Stimulated activated CD8-positive, alpha-beta memory T cell treated with anti-CD3 and anti-CD28 coated beads, Interleukin-4, amount 100 ng/mL, for 1 hour (primary cell): ENCODE measurements at places on chromosomes 2 and 18.

- no peak for DNase-seq
Measured at GRCh38 chr2:62576276-62576939, 70.4 kb upstream of the TMEM17 start.

DNA sequence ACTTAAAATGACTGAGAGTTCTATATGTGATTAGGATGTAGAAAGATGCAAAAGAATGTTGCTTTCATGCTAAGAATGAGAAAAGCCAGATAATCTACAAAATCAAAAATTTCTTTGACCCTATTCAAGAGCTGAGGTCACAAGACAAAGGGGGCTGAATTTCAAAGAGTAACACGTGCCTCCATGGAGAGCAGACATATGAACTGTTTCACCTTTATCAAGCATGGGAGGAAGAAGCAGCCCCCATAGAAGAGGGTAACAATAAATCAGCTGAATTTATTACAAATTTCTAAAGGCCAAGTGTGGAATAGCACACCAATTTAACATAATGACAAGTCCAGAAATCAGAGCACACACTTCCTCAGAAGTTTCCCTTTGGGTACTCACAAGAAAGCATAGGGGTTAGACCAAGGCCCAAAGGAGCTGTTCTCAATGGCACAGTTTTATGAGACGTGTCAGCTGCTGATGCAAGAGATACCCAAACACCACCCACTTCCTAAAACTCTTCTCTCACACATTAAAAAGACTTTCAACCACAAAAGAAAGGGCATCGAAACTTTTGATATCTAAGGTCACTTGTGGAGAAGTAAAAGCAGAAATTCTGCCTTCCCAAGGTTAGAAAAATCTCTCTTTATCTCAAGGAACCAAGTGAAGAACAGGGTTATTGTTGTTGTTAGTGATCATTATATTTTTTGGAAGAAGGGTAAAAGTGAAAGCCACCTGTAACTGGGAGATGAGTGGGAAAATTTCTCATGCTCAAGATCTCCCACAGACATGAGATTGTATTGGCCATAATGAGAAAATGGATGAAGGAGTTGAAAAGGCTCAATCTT lies 950.1 kb downstream of the TRIB2 start:
- DNase-seq: no peak

DNA sequence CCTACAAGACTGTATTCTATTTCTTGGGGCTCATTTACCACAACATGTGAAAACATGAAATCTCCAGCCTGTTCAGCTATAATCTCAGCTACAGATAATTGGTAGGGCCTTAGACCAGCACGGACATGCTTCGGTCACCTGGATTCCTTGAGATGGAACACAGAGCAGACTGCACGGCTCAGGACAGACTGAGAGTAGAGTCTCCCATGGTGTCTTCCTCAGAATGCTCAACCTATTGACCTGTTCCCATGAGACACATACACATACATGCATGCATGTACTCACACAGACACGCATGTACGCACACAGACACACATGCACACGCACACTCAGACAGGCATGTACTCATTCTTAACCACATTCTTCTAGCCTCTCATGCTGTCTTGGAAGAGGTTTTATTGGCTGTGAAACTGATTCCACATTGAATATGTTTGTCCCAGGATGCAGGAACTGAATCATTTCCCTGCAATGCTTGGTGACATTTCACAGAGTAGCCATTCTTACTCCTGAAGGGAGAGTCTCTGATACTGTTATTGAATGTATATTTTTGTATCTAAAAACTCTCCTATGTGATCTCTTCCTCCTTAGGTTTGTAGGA lies 23.5 kb upstream of the BZW1 start:
- no peak for DNase-seq

- DNase-seq: no peak
Measured at GRCh38 chr2:212979046-212979612, 172.3 kb downstream of the IKZF2 start.

DNA sequence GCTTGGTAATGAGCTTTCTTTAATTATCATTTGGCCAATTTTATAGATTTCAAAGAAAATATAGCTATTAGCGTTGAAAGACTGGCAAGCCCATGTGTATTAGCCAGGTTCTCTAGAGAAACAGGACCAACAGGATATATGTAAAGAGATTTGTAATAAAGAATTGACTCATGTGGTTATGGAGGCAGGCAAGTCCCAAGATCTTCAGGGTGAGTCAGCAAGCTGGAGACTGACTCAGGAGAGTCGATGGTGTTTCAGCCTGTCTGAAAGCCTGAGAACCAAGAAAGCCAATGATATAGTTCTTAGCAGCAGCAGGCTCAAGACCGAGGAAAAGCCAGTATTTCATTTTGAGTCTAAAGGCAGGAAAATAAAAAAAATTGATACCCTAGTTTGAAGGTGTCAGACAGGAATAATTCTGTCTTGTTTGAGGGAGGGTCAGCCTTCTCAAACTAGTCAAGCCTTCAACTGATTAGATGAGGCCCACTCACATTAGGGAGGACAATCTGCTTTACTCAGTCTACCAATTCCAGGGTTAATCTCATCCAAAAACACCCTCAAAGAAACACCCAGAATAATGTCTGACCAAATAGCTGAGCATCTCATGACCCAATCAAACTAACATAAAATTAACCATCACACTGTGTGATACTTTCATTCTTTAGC lies 78.3 kb upstream of the CRIM1 start:
- DNase-seq: no peak

DNA sequence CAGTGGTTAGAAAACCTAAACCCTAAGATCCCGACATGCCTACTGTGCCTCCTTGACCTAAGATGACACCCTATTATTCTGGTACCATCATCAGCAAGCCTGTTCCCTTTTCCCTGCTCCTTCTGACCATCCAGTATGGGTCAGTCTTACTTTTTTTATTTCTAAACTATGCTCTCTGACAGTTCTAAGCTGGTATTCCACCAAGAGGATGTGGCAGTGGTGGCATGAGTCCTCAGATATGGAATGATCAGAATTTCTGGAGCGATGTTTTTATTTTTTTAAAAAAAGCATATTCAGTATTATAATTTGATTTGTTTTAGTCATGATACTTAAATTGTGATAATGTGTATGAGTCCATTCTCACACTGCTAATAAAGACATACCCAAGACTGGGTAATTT lies 145.9 kb upstream of the LHCGR start:
- no peak for DNase-seq

- DNase-seq: no peak
Measured at GRCh38 chr18:58603375-58604067, 25.4 kb downstream of the ALPK2 start.

GRCh38 chr18:12645254-12645653 lies 12.7 kb downstream of the SPIRE1 start:
- DNase-seq: no peak

GRCh38 chr2:46875226-46875899 lies 40.2 kb downstream of the MCFD2 start:
- no peak for DNase-seq

- no peak for DNase-seq
Measured at GRCh38 chr2:222827417-222827816, 33.4 kb upstream of the ACSL3 start.
